ENCODE measurements at places on chromosomes 2 and 18.

- peak; percentile 50 for DNase-seq
Observed at GRCh38 chr2:71548646-71549425, 95.5 kb downstream of the DYSF start.

GRCh38 chr2:59182249-59182648 lies 941.1 kb upstream of the FANCL start:
- DNase-seq, result no peak

DNA sequence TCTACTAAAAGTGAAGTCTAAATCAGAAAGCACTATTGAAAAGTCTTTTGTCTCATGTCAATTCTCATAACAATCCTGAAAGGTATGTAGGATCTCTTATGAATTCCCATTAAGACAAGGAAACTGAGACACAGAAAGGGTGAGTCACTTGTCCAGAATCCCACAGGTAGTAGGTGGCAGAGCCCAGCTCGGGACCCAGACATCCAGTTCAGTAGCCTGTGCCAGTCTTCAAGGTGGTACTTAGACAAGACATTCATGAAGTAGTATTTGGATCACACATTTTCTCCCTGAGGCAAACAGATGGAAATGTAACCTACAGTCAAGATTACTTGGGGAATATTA lies 14.8 kb upstream of the PARD3B start:
- no peak for DNase-seq

DNA sequence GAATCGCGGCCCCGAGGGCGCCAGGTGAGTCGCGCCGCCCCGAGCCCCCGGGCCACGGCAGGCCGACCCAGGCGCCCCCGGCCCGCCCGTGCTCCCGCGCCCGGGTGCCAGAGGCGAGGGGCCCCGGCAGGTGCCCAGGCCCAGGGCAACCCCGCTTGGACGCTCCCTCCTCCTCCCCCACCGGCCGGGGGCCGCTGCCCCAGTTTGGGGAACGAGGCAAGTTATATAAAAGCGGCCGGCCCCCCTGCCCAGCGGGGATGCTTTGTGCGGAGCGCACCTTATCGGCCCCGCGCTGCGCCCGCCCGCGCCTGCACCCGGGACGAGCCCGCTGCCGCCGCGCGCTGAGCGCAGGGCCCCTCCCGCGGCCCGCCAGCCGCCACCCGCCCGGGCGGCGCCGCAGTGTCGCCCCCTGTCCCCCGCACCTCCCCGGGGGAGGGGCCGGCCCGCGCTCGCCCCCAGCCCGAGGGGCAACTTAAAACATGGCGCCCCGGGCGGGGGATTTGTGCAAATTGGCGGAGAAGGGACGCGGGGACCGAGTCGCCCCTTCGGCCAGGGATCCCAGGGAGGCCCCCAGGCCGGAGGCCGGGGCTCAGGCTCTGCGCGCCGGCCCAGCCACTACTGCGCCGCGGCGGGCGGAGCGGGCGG lies 639 bp downstream of the EPB41L3 start:
- no peak for DNase-seq

DNA sequence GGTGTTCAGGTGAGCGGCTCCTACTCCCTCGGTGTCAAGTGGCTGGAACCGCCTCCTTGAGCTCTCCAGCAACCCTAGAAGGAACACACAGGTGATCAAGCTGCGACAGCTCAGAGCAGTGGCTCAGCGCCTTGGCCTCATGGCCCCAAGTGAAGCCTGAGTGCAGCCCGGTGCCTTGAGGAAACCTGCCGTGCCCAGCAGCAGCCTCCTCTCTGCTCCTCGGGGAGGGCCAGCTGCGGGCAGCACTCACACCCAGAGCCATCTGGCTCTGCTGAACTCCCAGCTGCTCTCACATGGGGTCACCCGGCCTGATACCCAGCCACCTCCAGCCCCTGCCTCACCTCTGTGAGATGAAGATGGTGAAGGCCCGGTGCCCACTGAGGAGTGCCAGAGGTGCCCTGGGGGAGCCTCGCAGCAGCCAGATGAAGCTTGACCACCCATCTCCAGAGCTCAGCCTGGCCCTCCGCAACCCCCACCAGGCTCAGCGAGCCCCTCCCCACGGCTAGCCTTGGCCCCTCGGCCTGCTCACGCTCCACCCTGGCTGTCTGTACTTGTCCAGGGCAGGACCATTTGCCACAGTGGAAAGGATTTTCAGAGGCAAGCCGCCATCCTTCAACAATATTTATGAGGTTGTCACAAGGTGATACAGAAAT lies 70.6 kb upstream of the RAB6C start:
- no peak for DNase-seq

DNA sequence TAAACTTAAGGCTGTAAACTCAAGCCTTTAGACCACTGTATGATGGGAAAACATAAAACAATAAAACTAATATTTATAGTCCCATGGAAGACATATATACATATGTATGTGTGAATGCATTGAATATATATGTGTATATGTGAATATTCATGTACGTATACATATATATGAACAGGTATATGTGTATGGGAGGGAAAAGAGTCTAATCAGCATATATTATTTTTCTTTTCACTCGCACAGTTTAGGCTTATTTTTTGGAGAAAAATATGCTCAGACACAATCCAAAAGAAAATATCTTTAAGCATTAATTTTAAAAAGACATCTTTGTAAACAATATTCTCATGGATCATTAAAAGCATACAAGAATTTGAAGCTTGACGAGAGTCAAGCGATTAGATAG lies 22.7 kb downstream of the COL4A4 start:
- no peak for DNase-seq

- no peak for DNase-seq
Observed at GRCh38 chr2:31920962-31921361, 89.8 kb downstream of the MEMO1 start.

GRCh38 chr18:7879717-7880116 lies 312.6 kb downstream of the PTPRM start:
- DNase-seq, result no peak

DNA sequence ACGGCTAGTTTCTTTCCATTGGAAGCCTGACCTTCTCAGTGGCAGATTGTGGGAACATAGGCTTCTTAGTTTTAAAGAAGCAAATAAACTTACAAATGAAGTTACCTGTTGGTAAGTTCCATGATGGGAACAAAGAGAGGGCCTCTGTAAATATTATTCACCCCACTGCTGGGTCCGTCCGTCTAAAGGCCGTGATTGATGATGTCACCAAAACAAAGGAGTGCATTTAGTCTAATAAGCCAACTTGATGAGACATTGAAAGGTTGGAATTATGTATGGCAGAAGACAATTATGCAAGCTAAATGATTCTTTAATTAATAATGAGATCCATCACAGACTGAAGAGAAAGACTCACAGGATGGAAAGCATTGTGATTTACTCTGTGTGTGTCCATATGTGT lies 1091.9 kb upstream of the FANCL start:
- no peak for DNase-seq

DNA sequence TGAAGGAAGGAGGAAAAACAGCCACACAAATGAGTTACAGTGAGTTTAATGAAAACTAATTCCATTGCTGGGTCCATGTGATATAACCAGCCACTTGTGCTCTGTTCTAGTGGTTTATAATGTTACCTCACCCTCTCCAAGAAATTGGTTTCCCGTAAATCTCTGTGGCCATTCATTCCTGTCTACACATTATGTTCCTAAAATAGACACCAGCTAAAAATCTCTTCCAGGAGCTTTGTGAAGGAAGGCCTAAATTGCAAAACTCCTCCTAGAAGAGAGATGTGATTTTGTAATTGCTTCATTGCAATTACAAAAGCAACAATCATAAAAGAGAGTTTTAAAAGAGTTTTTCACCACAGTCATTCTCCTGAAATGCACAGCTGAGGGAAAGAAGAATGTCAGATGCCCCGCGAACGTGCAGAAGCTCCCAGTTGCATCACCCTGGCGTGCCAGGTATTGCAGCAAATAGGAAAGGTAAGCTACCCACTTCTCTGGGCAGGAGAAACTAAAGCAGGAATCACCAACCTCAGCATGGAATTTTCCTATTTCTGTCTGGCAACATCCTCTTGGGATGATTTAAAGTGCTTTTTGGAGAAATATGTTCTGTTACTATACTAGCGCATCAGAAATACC lies 1.7 kb downstream of the SCN1A start:
- DNase-seq, result no peak

- no peak for DNase-seq
Observed at GRCh38 chr18:77140439-77141109, 8.0 kb upstream of the MBP start.

Data from stimulated activated CD8-positive, alpha-beta memory T cell treated with anti-CD3 and anti-CD28 coated beads, Interleukin-4, amount 100 ng/mL, for 24 hours (primary cell).